Kidney (tissue), 22 donors: ENCODE measurements at places on chromosomes 1 and 21. TPM values are rescaled to one million over a fixed set of nuclear protein-coding genes. Genes with fewer than 3 reads are reported as not detected.

FCRL4 gene
- not detected for polyA plus RNA-seq

ESRRG gene
- 11.9 TPM for polyA plus RNA-seq

TDRD5 gene
- 1.5 TPM for polyA plus RNA-seq

CLCA1 gene
- polyA plus RNA-seq = not detected

MX2 gene
- 4.3 TPM for polyA plus RNA-seq

TPR gene
- 27.4 TPM for polyA plus RNA-seq
